Activated T-cell treated with anti-CD3 and anti-CD28 coated beads, Interleukin-2, amount 50 U/mL, for 4 hours (primary cell): ENCODE measurements at places on chromosomes 1 and 21. TPM values are rescaled to one million over a fixed set of nuclear protein-coding genes. Genes with fewer than 3 reads are reported as not detected.
A peak's percentile ranks its signal among the peaks of the same experiment; 100 is the strongest.

DNA sequence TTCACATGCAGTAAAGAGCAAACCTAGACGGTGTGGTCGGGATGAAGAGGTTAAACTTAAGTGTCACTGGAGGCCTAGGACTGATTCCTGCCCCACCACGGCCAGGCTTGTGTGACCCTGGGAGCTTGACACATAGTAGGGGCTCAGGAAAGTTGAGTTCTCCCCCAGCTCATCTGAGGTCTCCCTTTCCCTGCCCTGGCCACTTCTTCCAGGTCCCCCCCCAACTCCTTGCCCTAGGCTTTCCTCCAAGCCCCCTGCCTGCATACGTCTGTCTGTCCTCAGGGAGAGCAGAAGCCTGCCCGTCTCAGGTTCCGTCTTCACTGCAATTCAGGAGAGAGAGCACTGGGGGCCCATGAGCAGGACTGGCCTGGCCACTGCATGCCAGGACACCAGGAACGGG lies 225.8 kb downstream of the PTPRU start:
- no peak for DNase-seq

The APOBEC4 gene
- total RNA-seq = not detected

GRCh38 chr1:14369526-14370213 lies 228.8 kb upstream of the KAZN start:
- no peak for DNase-seq

DNA sequence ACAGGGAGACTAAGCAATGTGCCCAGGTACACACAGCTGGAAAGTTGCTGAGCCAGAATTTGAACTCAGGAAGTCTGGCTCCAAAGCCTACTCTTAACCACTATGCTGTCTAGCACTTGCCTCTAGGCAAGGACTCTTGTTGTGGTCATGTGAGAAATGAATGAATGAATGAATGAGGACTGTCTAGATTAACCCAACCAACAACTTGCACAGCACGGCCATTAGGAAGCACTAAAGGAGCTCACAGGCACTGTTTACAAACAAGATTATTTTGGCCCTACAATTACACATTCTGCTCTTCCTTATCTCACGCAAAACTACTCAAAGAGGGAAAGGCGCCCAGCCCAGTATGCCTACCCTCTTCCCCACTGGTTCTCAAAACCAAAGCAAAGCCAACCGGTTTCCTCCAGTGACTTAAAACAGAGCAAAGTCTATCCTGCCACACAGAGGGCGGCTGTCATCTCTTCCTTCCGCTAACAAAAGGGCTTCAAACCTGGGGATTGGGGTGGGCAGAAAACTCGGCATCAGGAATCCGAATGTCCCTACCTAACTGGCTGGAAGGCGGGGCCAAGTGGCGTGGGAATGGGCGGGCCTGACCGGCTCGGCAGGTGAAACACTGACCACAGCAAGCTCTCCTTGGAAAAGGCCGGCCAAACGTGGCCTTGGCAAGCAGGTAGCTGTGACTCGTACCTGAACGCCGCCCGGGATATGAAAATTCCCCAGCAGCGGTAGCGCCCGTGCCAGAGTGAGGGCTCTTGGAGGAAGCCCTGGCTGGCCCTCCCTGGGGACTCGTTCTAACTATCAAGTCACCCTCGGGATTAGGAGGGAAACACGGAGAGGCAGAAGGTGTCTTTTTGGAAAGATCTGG lies 948 bp downstream of the STK40 start:
- DNase-seq = no peak

The OR2T29 gene
- not detected for total RNA-seq

DNA sequence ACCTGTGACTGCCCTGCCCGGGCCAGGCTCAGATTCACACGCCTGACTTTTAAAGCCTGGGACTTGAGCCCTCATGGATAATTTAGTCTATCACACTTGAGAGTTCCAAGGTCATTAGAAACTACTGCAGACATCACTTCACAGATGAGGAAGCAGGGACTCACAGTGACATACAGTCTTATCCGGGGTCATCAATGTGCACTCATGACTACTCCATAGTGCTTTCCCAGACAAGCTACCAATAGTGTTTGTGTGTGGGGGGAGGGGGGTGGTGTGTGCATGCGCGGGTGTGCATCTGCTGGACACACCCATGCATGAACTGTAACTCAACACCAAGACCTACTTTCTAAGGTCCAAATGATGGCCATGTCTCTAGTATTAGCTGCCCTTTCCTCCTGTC lies 16.1 kb upstream of the SLC5A9 start:
- no peak for DNase-seq

DNA sequence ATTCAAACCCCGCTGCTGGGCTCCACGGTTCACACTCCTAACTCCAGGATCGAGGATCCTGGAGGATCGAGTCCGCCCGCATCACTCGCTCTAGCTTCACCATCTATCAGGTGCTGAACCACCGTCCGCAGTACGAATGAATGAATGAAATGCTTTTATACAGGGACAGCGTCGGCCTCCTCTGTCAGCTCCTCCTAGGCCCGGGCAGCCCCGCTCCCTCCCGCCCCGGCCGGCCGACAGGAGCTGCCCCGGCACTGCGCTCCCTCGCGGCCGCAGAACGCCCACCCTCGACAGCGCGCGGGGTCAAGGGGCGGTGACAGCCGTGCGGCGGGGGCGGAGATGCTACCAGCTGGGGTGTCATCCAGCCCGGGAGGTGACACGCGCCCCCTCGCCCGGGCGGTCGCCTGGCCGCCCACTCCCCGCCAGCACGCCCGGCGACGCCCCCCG lies 520 bp downstream of the ZBTB17 start:
- DNase-seq = peak; percentile 82

The LRP8 gene
- 54.6 TPM for total RNA-seq

DNA sequence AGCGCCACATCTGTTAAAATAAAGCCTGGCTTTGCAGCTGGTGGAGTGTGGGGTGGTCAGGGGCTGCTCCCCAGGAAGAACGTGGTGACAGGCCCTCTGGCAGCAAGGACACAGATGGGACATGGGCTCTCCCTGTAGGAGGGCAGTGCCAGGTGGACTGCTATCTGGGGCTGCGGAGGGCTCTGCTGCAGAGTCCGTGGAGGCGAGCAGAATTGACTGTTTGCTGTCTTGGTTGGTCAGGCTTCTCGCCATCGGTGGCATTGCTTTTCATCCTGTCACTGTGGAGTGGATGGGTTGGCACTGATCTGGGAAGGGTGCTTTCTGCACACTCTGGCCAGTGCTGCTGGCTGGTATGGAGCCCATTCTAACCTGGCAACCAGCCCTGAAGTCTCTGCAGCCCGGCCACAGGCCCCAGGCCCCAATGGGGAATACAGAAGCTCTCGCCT lies 103.0 kb downstream of the LAMC2 start:
- no peak for DNase-seq

GRCh38 chr21:16294128-16294527 lies 564.3 kb downstream of the USP25 start:
- DNase-seq = no peak

The PADI1 gene
- not detected for total RNA-seq

DNA sequence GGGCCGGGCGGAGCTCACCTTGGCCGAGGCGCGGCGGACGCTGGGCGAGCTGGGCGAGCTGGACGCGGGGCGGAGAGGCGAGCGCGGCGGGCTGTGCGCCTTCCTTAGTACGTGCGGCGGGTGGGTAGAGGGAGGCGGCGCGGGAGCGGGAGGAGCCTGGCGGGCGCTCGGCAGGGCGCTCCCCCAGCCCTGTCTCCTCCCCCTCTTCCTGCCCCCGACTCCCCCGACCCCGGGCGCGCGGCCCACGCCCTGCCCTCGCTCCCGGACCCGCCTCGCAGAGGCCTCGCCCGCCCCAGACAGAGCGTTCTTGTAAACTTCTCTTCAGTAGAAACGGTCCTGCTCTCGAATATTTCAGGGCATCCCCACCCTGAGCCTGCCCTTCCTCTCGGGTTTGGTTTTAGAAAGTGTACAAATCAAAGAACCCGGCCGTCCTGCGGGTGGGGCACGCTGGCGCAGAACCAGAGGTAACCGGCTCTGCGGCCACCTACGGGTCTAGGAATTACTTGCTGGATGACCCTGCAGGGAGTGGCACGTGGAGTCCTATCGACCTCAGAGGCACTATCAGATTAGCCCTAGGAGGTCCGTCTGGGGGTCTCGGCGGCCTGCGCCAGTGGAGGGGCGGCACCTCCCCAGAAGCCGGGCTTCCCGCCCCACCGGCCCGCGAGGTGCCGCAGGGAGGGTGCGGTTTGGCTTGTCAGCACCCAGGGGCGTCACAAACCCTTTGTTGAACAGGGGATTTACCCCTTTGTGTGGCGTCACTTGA lies at the start of gene S100A10:
Gene S100A10 (minus strand): TSS at position 126 of the 763 bp plus-strand sequence. CDS start 7,629 bp downstream, outside the sequence.
- DNase-seq = peak; percentile 74

DNA sequence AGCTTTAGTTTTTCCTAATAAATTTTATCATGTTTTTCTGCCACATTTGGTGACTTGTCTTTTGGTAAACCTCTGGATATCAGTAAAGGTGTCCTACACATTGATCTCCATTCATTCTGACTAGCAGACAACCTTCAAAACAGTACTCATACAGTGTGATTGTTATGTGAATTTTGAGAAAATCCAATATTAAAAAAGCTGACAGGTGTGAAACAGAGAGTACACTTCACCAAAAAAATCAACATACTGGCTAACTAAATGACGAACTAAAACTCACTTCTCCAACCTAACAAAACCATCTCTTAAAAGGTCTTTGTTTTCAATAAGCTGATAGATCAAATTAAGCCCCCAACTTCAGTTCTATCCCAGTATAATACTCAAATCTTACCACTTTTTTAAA lies 1.5 kb downstream of the FRRS1 start:
- no peak for DNase-seq

DNA sequence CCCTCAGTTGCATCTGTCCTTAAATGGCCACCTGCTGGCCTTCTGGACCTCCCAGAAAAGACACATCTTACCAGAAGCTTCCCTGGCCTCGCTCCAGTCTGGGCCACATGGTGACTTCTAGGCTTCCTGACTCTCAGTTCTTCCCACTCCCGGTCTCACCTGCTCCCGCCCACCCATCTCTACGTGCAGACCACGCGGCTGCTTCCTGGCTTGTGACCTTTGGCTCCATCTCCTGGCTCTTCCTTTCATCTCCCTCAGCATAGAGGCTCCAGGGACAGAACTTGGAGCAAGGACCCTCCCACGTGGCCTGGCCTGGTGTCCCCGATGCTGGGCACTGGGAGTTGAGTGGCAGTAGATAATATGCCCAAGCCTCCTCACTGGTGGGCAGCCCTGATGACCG lies 124.9 kb upstream of the IRF2BP2 start:
- DNase-seq = no peak

DNA sequence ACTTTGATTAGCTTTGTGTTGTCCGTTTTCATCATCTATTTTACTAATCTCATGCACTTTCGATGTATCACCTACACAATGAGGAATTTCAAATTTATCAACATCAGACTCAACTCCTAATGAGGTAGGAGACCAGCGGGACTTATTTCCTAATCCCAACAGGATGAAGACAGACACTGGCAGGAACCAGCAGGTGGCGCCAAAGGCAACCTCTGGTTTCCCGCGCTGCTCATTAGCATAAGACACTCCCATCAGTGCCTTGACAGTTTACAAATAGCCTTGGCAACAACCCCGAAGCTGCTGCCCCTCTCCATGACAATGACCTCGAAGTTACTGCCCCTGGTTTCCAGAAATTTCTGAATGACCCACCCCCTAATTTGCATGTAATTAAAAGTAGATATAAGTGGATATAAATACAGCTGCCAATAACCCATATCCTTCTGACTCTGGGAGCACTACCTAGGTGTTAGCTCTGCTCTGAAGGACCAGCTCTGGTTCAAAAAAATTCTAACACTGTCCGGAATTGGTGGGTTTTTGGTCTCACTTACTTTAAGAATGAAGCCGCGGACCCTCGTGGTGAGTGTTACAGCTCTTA lies 974.8 kb downstream of the ADGRL2 start:
- peak; percentile 9 for DNase-seq

DNA sequence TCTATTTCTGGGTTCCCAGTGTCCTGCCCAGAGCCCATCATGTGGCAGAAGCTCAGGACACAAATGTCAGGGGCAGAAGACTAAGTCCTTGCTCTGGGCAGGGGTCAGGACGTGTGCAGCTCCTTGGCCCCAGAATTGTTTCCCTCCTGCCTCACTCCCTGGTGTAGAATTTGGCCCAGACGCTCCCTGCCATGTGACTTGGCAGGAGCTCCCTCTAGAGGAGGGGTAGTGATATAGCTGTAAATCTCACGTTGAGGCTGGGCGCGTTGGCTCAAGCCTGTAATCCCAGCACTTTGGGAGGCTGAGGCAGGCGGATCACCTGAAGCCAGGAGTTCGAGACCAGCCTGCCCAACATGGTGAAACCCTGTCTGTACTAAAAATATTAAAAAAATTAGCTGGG lies 91.2 kb downstream of the UBIAD1 start:
- no peak for DNase-seq

The EPHB2 gene
- 0.15 TPM for total RNA-seq

- DNase-seq = no peak
These were observed 12.1 kb upstream of the CDK11B start for GRCh38 chr1:1670866-1671265.

DNA sequence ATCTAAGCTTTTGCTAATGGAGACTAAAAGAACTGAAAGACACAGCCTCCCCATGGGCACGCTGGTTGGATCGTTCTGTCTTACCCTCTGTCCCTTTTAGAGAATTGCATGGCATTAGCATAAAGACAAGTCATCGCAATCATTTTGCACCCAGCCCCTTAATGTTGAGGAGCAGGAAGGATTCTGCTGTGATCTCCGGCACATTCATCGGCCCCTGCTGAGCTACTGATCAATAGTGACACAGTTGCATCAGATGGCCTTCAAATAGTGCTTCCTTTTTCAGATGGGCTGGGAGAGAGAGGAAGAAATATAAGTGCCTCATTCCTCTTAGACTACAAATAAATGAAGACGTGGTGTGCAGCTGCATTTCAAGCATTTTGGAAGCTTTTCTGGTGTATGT lies 75.4 kb downstream of the NOS1AP start:
- no peak for DNase-seq

DNA sequence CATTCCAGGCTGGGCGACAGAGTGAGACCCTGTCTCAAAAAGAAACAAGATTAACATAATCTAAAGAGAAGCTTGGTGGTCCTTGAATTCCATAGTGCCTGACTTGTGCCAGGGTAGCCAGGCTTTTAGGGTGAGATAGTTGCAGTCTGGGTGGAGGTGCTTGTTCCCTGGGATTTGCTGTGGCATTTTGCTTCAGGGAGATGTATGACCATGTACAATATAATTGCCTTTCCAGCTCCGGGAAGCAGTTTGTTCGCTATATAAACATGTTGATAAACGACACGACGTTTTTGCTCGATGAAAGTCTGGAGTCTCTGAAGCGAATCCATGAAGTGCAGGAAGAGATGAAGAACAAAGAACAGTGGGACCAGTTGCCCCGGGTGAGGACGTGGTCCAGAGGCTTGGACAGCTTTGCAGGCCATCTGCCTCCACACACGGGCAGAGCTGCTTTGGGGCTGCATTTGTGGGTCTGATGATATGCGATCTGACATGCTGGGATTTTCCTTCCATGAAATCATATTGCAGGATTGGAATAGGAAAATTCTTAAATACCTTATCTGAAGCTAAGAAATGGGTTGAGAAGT lies 49.4 kb upstream of the KIF1B start:
- DNase-seq = no peak
